Stimulated activated CD8-positive, alpha-beta memory T cell treated with anti-CD3 and anti-CD28 coated beads, Interleukin-2, amount 100 ng/mL, for 48 hours (primary cell): ENCODE measurements at places on chromosomes 1 and 21.

DNA sequence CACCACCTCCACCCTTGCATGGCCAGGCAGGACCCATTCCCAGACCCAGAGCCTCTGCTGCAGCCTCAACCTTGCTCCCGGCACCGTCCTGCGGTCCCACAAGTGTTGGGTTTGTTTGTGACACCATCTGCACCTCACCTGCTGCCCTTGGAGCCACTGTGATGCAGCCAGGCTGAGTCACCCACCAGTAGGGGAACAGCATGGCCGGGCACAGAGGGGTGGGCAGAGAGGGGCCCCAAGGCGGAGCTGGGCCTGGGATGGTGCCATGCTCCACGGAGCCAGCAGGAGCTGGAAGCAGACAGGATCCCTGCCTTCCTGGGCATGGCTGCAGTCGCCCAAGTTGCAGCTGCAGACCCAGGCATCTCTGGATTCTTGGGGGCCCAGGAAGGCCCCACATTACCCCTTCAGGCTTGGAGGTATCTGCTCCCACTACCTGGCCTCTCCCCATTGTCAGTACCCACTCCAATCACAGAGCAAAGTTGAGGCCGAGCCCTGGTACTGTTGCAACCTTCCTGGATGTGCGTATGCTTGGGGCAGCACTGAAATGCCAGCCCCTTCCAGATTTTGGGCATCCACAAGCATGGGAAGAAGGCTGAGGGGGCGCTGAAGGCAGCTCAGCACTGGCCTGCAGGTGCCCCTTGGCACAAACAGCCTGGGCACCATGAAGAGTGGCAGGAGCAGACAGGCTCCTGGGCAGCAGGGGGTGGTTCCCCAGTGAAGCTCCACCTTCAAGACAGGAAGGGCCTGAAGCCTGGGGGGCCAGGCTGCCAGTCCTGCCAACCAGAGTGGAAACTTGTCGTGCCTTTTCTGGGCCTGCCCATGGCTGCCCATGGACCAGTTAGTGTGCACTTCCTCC lies 172.8 kb downstream of the MATN1 start:
- no peak for DNase-seq

DNA sequence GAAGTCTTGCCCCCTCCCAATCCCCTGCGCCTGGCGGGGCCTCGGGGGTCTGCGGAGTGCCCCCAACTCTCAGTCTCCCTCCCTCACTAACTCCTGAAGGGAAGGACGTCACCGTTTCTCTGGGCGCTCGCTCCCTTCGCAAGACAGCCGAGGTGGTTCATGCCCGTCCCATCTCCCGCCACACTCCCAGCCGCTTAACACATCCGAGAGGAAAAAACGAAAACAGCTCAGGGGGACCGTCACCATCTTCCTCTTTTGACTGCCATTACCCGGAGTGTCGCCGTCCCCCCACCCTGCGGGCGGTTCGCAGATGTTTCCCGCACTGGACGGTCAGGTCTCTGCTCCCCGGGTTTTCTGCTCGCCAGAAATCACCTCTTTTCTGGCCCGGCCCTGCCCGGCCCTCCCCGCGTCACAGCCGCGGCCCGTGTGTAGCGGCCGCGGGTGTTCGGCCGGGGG lies 532 bp downstream of the ERO1B start:
- peak; percentile 2 for DNase-seq

- no peak for DNase-seq
Measured at GRCh38 chr1:161502641-161503393, 2.4 kb upstream of the FCGR2A start.

GRCh38 chr1:40930174-40930964 lies 49.1 kb upstream of the CTPS1 start:
- no peak for DNase-seq

DNA sequence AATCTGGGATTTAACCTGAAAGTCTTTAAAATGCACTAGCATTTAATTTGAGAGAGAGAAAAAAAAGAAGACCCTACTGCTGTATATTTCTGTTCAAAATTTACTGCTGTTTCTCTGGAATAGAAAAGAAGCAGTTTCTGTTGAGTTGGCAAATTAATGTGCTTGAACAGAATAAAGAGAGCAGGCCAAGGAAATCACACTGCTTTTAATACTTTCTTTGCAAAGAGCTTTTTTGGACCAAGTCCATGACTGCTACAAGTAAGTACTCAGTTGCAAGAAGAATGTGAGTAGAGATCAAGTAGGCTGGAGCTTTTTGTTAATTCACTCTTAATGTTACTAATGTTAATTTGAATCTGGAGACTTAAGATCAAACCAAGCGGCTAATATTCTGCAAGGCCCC lies 336.2 kb upstream of the SGIP1 start:
- DNase-seq: no peak

GRCh38 chr21:43369124-43369523 lies 57.8 kb downstream of the SIK1 start:
- DNase-seq: no peak

DNA sequence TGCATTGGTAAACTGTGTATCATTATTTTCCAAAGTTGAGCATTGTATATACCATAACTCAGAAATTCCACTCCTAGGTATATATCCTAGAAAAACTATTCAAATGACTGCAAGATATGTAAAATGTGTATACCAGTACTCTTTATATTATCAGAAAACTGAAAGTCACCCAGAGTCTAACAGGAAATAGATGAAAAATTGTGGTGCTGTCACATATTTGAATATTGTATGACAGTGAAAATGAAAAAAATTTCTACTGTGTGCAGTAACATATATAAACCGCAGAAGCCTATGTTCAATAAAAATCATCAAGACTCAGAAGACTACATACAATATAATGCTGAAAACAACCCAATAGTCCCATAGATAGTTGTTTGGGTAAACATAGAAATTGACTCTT lies 74.4 kb upstream of the LYPLAL1 start:
- no peak for DNase-seq

DNA sequence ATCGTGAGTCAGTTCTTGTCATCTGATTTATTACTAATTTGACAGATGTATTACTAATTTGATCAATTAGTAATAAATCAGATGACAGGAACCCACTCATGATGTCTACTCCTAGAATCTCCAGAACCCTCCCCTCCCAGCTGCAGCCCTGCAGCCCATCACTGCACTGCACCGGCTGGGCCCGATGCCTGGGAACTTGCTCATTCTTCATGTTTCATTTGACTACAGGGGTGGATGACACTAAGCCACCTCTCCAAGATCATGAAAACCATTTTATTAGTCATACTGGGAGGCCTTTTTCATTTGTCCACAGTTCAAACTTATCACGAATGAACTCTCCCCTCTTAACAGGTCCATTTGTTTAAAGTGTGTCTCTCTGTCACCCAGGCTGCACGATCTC lies 41.0 kb downstream of the KCNH1 start:
- DNase-seq: no peak

DNA sequence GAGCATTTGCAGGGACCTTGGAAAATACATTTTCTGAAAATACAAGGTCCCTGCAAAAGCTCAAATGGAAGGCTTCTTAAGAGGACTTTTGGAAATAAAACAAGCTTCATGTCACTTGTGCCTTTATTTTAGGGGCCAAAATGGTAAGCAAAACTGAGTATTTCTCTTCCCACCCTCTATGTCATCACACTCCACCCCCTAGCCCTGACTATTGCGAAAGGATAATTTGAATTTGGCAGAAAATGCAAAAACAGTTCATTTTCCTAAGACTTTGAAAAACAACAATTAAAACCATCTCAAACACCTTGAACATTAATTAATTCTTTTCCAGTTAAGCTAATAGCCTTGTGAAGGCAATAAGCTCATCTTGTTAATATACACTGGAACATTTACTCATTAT lies 201.7 kb downstream of the TM2D1 start:
- DNase-seq: no peak

DNA sequence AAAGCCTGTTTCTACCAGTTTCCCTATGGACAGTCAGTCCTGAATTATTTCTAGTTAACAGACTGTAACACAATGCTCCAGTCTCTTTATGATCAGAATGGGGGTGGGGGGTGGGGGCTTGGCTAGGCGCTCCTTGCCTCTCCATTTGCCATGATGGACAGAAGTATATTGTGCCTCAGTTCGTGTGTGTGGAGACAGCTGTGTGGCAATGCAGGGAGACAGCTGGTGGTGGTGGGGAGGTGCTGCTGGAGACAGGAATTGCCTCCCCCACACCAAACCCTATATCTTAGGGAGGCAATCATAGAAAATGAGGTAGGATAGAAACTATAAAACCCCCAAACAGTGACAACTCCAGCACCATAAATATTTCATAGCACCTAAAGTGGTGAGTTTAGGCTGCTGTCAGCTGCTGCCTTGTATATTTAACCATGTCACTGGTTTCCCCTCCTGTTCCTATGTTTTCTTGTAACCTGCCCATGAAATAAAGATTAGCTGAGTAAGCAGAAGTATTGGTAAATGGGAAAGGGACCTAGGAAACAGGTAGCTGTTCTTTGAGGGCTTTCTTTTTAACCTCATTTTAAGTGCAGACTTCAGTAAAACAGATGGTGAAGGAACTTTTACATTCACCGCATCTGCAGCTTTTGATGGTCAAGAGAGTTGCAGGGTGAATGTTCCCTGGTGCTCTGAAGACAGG lies 3.4 kb downstream of the PLXNA2 start:
- DNase-seq: no peak

GRCh38 chr1:42743317-42744147 lies 3.5 kb upstream of the CLDN19 start:
- no peak for DNase-seq

DNA sequence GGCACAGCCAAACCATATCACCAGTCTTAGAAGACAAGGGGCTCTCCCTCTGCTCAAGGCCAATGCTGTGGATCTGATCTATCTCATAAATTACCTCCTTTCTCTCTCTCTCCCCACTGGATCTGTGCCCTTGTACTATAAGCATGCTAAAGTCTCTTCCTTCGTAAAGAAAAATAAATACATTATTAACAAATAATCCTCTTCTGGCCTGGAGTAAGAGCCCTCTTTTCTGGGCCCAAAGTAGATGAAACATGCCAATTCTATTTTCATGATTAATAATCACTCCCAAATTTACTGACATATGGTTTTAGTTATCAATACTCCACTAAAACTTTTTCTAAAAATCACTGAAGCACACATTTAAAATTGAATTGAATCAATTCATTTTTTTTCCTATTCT lies 889.7 kb downstream of the ADGRL2 start:
- no peak for DNase-seq

DNA sequence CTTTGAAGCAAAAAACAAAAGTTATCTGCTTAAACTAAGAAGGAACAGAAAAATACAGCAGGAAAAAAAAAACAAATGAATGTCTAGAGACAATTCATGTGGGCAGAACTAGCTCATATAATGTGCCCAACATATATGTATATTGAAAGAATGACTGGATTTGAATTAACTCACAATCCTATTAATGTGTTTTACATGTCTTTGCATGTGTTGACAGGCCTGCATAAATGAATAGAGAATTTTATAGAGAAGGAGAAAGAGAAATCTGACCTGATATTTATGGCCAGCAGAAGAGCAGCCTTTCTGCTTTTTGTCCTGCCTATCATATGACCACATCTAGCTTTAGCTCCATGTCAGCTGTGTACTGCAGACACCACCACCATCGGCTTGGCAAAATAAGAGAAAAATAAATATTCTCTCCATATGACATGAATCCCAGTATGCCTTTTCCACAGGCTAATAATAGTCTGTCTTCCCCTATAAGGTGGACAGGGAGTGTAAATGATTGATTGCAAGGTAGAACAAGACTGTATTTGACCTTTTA lies 171.5 kb upstream of the PALMD start:
- DNase-seq: no peak

GRCh38 chr1:43736819-43737218 lies 29.5 kb downstream of the ST3GAL3 start:
- no peak for DNase-seq

DNA sequence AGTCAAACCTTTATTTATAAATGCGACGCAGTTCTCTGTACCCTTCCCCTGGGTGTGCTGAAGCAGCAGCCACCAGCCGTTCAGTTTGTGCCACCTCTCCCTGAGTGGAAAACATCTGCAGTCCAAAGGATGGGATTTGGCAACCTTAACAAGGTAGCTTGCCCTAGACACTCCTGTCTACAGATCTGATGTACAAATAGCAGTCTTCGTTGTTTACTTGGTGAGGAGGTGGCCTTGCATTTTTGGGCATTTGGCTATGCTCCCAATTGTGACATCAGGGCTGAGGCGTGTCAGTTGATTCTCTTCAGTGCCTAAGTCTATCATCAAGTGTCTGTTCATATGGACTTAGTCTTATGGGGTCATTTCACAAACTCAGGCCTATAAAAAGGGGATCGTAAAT lies 59.8 kb downstream of the KDM1A start:
- DNase-seq: no peak

DNA sequence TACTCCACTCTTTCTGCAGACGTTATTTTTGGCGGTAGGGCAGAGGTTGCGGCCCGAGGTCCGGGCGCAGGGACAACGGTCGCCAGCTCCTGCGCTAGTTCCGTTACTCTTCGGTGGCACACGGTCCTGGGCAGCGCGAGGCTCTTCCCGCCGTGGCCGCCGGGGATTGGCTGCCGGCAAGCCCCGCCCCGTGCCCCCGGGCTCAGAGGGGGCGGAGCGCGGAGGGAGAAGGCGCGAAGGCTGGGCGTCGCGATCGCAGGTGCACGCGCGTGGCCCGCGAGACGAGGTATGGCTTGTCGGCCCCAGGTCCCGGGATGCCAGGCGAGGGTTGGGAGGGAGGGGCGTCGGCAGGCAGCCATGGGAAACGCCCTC lies 518 bp upstream of the SHE start:
- no peak for DNase-seq

DNA sequence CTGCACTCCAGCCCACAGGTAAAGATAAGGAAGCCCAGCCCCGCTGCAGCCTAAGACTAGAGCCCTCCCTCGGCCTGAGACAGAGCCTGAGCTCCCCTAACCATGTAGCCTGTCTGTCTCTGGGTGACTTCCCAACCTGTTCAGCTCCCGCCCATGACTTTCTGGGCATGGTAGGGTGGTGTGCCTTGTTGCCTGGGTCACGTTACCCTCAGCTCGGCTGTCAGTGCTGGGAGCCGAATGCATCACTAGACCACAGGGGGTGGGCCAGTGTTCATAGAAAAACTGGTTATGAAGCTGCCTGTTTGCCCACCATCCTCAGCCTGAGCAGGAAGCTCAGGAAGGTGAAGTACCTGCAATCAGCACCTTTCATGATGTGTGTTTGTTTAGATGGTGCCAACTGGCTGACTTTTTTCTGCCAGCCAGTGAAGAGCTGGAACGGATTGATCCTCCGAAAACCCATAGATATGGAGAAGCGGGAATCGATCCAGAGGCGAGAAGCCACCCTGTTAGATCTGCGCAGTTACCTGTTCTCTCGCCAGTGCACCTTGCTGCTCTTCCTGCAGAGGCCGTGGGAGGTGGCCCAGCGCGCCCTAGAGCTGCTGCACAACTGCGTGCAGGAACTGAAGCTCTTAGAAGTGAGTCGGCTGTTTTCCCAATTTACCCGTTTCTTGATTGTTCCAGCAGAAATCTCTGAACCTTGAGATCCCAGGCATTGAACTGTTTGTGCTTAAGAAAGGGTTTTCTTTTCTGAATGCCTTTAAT lies 43.9 kb upstream of the PWP2 start:
- DNase-seq: no peak

GRCh38 chr1:41560931-41561330 lies 76.4 kb upstream of the EDN2 start:
- DNase-seq: no peak
